Endothelial cell (in vitro differentiated cells): ENCODE measurements at places on chromosomes 3 and 15.

- no peak for DNase-seq
These were observed 393.6 kb upstream of the TPM1 start for GRCh38 chr15:62648954-62649353.

DNA sequence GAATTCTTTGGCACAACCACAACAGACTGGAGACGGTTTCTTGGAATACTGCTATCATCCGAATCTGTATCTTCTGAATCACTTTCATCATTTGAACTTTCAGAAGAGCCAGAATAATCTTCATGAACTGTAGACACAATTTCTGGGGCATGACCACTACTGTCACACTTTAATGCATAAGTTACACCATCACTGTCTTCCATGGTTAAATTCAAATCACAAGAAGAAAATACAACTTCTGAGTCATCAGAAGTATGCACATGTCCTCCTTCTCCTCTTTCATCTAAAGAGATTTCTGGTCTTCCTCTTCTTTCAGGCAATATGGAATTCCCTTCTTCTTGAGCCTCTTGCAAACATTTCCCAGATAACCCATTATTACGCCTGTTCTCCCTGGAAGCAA, 42.5 kb downstream of the SETD2 start:
- DNase-seq = no peak

DNA sequence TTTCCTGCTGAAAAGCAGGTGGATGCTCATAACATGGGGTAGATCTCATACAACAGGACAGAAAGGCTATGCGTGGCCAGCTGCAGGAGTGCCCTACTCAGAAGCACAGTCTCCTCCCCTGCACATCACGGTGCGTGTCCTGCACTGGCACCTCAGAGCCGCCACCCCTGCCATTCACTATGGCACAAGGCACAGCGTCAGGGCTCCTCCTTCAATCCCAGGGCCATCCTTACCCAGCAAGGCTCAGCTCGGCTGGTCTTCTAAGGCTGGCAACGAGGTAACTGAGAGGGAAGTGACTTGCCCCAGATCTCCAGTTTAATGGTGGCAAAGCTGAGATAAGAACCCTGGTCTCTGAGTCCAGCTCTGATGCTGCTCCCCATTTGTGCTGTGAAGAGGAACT, 97.1 kb downstream of the CPN2 start:
- peak; percentile 1 for DNase-seq

DNA sequence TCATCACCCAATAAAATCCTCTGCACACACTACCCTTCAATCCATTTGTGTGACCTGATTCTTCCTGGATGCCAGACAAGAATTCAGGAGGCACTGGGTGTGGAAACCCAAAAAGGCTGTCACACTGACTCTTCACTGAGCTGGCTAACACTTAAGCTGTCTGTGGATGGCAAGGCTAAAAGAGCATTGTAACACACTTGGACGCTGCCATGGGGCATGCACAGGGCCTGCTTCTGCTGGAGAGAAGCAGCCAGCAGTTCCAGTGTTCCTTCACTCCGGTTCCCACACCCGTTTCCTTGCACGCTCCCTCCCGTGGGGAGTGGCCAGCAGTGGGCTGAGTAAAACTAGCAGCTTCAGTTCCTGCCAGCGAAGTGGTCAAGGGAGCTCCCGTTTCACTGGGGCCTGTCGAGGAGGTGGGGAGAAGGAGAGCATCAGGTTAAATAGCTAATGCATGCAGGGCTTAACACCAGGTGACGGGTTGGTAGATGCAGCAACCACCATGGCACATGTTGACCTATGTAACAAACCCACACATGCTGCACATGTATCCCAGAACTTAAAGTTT, 737.1 kb downstream of the FHIT start:
- no peak for DNase-seq

- no peak for DNase-seq
These were observed 148.2 kb upstream of the TOPAZ1 start for GRCh38 chr3:44093531-44093930.

- DNase-seq = no peak
These were observed 102.0 kb downstream of the CMSS1 start for GRCh38 chr3:99919694-99920093.

GRCh38 chr15:44812029-44812517, 75.7 kb downstream of the TRIM69 start:
- DNase-seq = no peak

- DNase-seq = no peak
These were observed 51.6 kb upstream of the CPOX start for GRCh38 chr3:98645039-98645438.

DNA sequence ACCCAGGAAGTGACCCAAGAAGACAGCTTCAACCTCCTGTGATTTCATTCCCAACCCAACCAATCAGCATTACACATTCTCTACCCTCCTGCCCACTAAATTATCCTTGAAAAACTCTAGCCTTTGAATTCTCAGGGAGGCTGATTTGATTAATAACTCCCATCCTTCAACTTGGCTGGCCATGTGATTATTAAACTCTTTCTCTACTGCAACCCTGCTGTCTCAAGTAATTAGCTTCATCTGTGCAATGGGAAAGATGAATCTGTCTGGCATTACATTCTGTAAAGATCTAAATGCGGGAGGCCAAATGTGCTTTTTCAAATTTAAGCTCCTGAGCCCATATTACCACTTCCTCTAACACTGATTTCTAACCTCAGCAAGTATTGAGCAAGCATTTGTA, 95.9 kb upstream of the STT3B start:
- DNase-seq = no peak

DNA sequence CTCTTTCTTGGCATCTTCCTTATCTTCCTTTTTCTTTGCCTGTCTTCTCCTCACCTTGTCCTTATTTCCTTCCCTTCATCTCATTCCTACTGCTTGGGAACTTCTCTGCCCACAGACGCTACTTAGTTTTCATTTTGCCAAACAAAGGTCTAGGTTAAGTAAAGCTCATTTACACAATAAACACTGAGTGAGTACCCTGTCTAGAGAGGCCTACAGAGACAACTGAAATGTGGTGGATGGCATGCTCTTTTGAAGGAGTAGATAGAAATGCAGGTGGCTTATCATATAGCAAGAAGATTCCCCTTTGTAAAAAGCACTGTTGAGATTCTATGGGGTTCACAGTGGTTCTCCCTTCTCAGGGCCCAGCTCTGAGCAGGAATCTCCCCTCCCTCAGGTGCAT, 319.0 kb downstream of the CNTN3 start:
- DNase-seq = no peak

DNA sequence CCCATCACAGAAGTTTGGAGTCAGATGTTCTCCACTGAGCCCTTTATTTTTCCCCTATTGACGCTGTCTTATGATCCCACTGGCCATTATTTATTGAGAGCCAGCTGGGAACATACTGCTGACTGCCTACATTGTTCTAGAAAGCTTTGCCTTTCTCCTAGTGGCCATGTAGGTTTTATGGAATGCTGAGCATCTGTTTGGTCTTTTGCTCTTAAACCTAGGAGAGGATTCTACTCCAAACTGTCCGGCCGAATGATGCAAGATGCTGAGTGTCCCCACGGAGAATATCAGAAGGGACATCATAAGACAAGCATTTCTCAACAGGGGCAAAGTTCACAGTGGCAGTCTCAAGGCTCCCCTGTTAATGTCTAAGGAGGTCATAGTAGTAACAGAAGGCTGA, 171.4 kb downstream of the ARRDC4 start:
- DNase-seq = no peak

DNA sequence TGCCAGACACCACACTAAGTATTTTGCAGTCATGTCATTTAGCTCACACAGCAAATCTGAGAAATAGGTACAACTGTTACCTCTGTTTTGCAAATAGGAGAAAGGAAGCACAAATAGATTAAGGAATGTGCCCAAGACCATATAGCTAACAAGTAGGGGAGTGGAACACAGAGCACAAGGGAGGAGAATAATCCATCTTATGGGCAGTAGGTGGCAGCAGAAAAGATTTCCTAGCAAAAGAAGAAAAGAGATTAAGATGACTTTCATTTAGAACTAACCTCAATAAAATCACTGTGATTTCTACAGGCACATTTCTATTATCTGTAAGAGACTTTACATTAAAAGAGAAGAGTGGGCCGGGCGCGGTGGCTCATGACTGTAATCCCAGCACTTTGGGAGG, 49.1 kb downstream of the NR1I2 start:
- DNase-seq = no peak

- no peak for DNase-seq
These were observed 290.0 kb downstream of the ADAMTSL3 start for GRCh38 chr15:83943849-83944404.
